ENCODE measurements at places on chromosomes 2 and 18.

DNA sequence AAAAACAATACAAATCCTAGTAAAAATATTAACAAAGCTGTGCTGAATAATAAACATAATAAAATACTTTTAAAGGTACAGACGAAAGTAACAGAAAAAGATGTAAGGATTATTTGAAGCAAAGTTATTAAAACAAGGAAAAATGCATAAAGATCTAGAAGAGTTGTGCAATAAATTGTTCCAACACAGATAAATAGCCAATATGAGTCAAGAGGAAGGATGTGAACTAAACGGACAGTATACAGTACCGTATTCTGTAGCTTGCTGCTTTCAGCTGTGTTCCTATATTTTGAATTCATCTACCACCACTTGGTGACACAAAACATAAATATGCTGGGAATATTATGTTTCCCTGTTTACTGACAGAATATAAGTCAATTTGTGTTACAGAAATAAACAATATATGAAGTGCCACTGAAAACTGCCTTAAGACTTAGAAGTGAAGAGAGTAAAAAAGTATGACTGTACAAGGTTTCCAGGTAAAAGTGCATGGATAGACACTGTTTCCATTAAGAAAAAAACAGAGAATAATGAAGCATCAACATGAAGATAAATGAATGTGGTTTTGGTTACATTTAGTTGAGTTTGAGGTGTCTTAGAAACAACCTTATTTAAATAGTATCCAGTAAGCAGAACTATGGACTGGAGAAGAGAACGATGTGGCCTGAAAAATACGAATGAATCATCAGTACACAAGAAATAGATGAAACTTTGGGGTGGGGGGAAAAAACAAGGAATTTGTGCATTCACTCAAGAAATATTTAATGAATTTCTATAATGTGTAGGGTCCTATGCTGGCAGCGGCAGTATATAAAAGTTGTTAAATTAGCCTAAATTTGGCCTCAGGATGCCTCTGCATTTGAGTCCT, 13.1 kb downstream of the PPP3R1 start:
- no peak for DNase-seq

- DNase-seq = no peak
Observed at GRCh38 chr18:77071061-77071460, 61.5 kb downstream of the MBP start.

- DNase-seq = no peak
Observed at GRCh38 chr18:74508821-74509225, 12.7 kb downstream of the CNDP2 start.

GRCh38 chr2:72140621-72140960, 7.1 kb downstream of the CYP26B1 start:
- no peak for DNase-seq

- DNase-seq = peak; percentile 74
Observed at GRCh38 chr2:60926741-60927552, 45.6 kb downstream of the REL start.

GRCh38 chr2:48398285-48399002, 131.5 kb upstream of the STON1 start:
- DNase-seq = no peak

DNA sequence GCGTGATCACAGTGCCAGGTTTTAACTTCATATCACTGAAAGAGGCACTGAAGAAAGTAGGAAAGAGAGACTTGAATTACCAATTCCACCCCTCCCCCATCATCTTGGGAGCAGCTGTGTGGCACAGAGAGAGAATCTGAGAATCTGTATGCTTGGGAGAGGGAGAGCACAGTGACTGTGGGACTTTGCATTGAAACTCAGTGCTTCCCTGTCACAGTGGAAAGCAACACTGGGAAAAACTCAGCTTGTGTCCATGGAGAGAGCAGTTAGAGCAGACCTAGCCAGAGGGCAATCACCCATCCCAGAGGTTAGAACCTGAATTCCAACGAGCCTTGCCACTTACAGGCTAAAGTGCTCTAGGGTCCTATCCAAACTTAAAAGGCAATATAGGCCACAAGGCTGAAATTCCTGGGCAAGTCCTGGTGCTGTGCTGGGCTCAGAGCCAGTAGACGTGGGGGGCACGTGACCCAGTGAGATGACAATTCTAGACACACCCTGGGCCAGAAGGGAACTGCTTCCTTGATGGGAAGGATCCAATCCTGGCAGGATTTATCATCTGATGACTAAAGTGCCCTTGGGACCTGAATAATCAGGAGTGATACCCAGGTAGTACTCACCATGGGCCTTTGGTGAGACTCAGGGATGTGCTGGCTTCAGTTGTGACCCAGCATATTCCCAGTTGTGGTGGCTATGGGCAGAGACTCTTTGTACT, 15.5 kb upstream of the ABCB11 start:
- no peak for DNase-seq

- DNase-seq = peak; percentile 57
Observed at GRCh38 chr2:212843409-212844199, 305.0 kb upstream of the ERBB4 start.

GRCh38 chr18:27609221-27609620, 424.1 kb upstream of the CHST9 start:
- DNase-seq = no peak

DNA sequence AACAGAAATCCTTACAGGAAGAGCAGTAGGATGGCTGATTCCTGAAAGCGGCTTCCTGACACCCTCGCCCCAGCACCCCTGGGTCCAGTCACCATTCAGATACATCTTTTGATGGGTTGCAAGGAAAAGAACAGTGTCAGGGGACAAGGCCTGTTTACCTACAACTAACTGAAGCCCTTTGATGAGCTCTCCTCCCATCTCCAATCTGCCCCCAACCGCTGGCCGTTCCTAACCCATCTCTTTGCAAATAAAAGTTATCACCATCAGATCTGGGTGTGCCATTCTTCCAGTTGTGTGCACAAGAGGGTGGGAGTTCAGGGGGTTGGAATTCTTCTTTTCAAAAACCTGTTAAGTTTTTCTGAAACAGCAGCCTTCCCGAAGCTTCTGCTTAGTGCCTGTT, 48.9 kb downstream of the ARL4C start:
- no peak for DNase-seq

DNA sequence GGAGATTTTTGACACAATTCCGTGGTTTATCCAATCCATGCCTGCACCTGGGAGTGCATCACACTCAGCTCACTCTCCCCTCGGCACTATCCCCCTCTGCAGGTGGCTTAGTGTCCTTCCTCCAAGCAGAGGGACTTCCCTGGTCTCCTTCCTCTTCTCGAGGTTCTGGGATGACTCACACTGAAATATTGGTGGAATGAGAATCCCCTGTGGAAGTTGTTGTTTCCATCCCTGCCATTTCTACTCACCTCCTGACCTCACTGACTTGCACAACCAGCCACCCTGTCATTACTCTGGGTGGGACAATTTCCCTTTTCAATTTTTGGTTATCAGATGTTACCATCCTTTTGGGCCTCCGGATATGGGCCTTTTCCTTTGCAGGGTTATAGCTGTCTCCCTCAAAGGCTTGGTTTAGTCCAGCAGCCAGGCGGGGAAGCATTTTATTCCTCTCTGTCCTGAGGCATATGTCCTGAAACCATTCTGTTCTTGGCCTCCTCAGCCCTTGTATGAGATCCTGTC, 59.9 kb downstream of the PTPRM start:
- no peak for DNase-seq

- DNase-seq = no peak
Observed at GRCh38 chr2:199455545-199456382, 2.0 kb downstream of the SATB2 start.

DNA sequence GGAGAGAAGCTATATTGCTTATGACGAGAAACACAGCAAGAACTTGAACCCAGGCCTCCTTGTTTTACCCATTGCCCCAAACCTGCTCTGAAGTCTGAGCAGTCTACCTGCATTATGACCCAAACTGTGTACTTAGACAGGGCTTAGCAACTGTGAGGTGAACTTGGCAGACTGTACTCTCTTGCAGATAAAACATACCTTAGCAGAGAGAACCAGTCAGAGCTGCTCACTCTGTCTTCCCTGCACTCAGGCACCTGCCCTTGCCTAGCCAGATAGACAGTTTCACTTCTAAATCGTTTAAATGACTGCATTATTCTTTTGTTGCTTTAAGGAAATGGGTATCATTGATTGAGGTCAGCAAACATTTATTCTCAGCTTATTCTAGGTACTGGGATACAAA, 20.3 kb downstream of the ITPRID2 start:
- no peak for DNase-seq

GRCh38 chr2:100611079-100612029, 48.6 kb downstream of the PDCL3 start:
- DNase-seq = no peak
